ENCODE measurements at places on chromosomes 2 and 18. TPM values are rescaled to one million over a fixed set of nuclear protein-coding genes. Genes with fewer than 3 reads are reported as not detected.

The CD226 gene
- 1.3 TPM for total RNA-seq

The CABYR gene
- 4.9 TPM for total RNA-seq

The KIAA2012 gene
- not detected for total RNA-seq

The FAM210A gene
- total RNA-seq = 14.2 TPM

The RAB27B gene
- 0.54 TPM for total RNA-seq

The ROCK2 gene
- 38.3 TPM for total RNA-seq

The CCBE1 gene
- total RNA-seq = 11.4 TPM

DNA sequence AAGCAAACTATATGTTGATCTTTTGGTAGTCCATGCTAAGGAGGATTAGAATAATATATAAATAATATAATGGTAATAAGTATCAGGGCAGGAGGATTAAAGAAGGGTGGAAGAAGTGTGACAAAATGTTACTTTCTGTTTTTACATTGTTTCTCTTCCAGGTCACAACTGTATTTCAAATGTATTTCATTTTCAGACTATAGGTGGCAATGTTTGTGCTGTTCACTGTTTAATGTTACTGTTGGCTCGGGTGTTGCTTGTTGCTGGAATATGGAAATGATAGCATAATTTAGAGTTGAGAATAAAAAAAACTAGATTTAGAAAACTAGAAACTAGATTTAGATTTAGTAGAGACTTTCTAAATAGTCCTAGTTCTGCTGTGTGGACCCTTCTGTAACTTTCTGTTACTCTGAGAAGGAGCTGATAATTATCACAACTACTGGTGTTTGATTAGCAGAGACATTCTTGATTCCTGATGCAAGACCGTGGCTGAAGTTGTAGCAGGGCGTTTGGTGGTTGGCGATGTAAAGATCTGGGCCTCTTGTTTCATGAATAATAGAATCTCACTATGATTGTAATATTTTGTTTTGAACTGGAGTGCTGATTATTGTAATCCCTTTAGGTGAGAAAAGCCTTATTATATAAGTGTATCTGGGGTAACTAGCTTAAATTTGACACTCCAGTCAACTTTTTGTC, 7.9 kb downstream of the NEDD4L start:
- H3K27ac ChIP-seq = no peak overlapping the region
- H3K4me3 ChIP-seq = no peak overlapping the region
- no peaks in the 10 kb centered on the region for H3K27me3 ChIP-seq
- peak; percentile 43 for DNase-seq
- H3K4me1 ChIP-seq = peaks cover 11% of the 10 kb centered on the region

DNA sequence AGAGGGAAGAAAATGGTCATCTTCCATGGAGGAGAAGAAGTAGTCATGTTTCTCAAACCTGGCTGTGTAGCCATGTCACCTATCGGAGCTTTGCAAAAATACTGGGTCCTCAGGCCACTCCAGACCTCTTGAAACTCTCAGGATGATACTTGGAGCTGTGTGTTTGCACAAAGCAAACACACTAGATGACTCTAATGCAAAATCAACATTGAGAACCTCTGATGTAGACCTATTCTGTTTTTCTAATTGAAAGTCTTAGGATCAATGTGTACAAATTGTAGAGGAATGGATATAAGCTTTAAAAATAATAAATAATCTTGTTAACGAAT, 444.3 kb downstream of the RND3 start:
- no peaks in the 10 kb centered on the region for H3K36me3 ChIP-seq
- H3K4me3 ChIP-seq = no peak overlapping the region
- H3K27ac ChIP-seq = no peak overlapping the region
- no peak for DNase-seq
- H3K4me1 ChIP-seq = peaks cover 22% of the 10 kb centered on the region

GRCh38 chr2:197079414-197079813, 152.9 kb upstream of the PGAP1 start:
- H3K4me3 ChIP-seq = no peak overlapping the region
- no peaks in the 10 kb centered on the region for H3K36me3 ChIP-seq
- peak; percentile 40 for DNase-seq
- no peaks in the 10 kb centered on the region for H3K27me3 ChIP-seq
- peaks cover 14% of the 10 kb centered on the region for H3K4me1 ChIP-seq

DNA sequence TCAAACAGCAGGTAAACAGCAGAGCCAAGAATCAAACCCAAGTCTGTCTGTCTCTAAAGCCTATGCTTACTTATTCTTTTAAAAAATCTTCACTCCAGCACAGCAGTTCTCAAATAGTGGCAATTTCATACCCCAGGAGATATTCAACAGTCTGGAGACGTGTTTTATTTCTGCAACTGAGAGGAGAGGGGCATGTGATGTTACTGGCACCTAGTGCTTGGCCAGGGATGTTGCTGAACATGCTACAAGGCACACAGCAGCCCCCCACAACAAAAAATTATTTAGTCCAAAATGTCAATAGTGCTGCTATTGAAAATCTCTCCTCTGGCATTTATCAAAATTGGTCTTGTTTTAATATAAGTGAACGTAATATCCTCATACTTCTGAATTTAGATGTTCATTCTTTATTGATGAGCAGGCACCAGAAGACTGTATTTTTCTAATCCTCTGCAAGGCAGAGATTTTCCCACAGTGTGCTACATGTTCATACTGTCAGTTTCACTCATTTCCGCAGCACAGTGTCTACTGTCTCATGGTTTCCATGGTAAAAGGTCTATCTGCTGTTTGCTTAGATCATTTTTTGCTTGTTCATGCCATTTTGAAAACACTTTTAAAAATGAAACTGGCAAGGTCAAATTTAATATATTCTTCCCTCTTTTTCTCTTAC, 90.5 kb downstream of the LRATD1 start:
- H3K27ac ChIP-seq = no peak overlapping the region
- H3K36me3 ChIP-seq = no peaks in the 10 kb centered on the region
- DNase-seq = peak; percentile 51
- H3K4me1 ChIP-seq = no peaks in the 10 kb centered on the region
- H3K27me3 ChIP-seq = no peaks in the 10 kb centered on the region

DNA sequence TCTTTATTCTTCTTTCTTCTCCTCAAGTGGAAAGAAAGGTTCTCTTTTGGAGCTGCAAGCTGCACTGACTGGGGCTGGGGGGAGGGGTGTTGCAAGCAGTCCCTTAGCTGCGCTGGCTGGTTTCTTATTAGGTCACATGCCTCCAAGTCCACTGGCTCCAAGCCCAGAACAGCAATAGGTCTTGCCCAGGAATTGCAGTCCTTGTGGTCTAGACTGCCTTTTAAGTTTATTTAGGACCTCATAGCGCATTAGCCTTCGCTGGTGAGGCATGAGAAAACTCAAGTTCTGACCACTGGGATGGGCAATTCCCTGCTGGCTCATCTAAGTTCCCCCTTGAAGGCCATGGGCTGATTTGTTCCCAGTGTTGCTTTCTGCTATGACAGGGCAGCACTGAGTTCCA, 138.6 kb upstream of the SCN7A start:
- no peaks in the 10 kb centered on the region for H3K36me3 ChIP-seq
- no peaks in the 10 kb centered on the region for H3K4me1 ChIP-seq
- no peak overlapping the region for H3K27ac ChIP-seq
- no peak overlapping the region for H3K4me3 ChIP-seq
- no peaks in the 10 kb centered on the region for H3K27me3 ChIP-seq

DNA sequence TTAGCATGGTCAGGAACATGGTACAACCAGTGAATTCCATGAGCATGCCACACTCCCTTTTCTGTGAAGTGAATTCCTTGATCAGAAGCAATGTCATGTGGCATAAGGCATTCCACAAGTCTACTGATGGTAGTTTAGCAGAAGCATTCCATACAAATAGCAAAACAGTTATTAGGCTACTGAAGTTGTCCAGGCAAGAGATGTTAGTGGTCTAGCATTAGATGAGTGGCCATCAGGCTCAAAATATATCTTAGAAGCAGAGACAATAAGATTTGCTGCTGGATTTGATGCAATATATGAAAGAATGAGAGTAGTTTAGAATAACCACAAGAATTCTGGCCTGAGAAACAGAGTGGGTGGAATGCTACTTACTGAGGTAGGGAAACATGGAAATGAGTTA, 355.3 kb upstream of the NRXN1 start:
- no peaks in the 10 kb centered on the region for H3K27me3 ChIP-seq
- H3K4me3 ChIP-seq = no peak overlapping the region
- no peak overlapping the region for H3K27ac ChIP-seq
- H3K36me3 ChIP-seq = no peaks in the 10 kb centered on the region

GRCh38 chr2:168697668-168698121, 104.7 kb upstream of the NOSTRIN start:
- H3K36me3 ChIP-seq = no peaks in the 10 kb centered on the region
- H3K4me1 ChIP-seq = no peaks in the 10 kb centered on the region
- peak; percentile 11 for DNase-seq
- no peak overlapping the region for H3K4me3 ChIP-seq
- H3K27ac ChIP-seq = no peak overlapping the region

- no peaks in the 10 kb centered on the region for H3K36me3 ChIP-seq
- no peaks in the 10 kb centered on the region for H3K4me1 ChIP-seq
- no peak overlapping the region for H3K27ac ChIP-seq
These were observed 582 bp downstream of the RTP5 start for GRCh38 chr2:241870081-241870541.

GRCh38 chr2:68365087-68365486, at the start of gene PLEK:
PLEK (plus strand) TSS chr2:68365282; CDS start chr2:68365352, 70 bp downstream.
- no peak within 1 kb of the TSS for H3K4me3 ChIP-seq
- H3K27ac ChIP-seq = no peak within 1 kb of the TSS
- H3K4me1 ChIP-seq = peaks cover 14% of the 10 kb centered on the region
- H3K27me3 ChIP-seq = no peaks in the 10 kb centered on the region
- H3K36me3 ChIP-seq = no peaks in the 10 kb centered on the region

DNA sequence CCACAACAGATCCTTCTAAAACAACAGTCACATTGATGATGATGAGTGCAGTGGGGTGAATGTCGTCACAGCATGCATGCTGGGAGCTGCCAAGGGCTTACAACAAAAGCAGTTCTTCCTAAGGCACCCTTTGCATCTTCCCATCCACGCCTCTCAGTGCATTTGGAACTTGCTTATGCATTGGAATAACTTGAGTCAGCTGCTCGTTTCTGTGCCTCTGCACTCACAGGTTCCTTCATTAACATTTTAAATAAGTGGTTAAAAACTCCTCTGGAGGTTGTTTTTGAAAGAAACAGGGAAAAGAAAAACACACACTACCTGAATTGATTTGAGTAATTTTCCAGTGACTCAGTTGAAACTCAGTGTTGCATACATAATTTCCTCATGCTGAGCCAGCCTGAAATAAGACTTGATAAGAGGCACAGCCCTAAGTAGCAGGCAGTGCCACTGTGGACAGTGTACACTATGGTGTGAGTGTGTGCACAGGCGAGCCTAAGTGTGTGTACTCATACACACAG, 46.8 kb upstream of the TRIM43B start:
- H3K27me3 ChIP-seq = no peaks in the 10 kb centered on the region
- H3K4me1 ChIP-seq = peaks cover 28% of the 10 kb centered on the region
- H3K4me3 ChIP-seq = no peak overlapping the region
- peak overlapping the region; percentile 44 for H3K27ac ChIP-seq
- peak; percentile 25 for DNase-seq
- no peaks in the 10 kb centered on the region for H3K36me3 ChIP-seq

DNA sequence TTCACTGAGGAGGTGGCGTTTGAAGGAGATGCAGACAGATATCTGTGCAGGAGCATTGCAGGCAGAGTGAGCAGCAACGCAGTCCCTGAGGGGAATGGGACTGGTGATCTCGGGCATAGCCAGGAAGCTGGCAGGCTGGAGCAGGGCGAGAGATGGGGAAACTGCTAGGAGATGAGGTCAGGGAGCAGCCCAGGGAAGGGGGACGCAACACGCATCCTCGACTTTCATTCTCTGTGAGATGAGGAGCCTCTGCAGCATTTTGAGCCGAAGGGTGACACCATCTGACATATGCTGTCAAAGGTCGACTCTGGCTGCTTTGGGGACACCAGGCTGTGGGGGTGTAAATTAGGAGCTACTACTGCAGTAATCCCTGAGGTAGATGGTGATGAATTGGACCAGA, 4.3 kb upstream of the CHRNA1 start:
- H3K4me3 ChIP-seq = no peak overlapping the region
- no peak overlapping the region for H3K27ac ChIP-seq
- DNase-seq = no peak
- H3K4me1 ChIP-seq = peaks cover 10% of the 10 kb centered on the region

- DNase-seq = no peak
- no peaks in the 10 kb centered on the region for H3K36me3 ChIP-seq
- no peaks in the 10 kb centered on the region for H3K27me3 ChIP-seq
- H3K4me1 ChIP-seq = peaks cover 17% of the 10 kb centered on the region
- no peak overlapping the region for H3K4me3 ChIP-seq
These were observed 147.6 kb upstream of the SMAD7 start for GRCh38 chr18:49098386-49098785.

DNA sequence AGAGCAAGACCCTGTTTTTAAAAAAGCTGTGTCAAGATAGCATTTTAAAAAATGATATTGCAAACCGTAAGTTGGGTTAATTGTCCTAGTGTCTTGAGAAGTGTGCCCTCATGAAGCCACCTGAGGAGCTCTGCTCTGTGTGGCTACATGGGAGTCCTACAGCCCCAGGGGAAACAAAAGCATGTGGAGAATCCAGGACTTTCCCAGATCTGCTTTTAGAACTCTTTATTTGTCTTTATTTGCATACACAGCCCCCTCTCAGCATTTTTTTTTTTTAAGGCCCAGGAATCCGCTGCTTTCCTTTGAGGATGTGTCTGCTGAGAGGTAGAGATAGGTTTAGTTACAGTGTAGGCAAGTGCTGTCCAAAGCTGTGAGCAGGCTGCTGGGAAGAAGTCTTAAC, 219.2 kb downstream of the FHOD3 start:
- peaks cover 13% of the 10 kb centered on the region for H3K4me1 ChIP-seq
- H3K27me3 ChIP-seq = no peaks in the 10 kb centered on the region
- no peak overlapping the region for H3K27ac ChIP-seq
- no peak overlapping the region for H3K4me3 ChIP-seq
- no peaks in the 10 kb centered on the region for H3K36me3 ChIP-seq

GRCh38 chr2:144343145-144343544, 176.8 kb downstream of the ZEB2 start:
- no peaks in the 10 kb centered on the region for H3K36me3 ChIP-seq
- no peaks in the 10 kb centered on the region for H3K27me3 ChIP-seq
- H3K4me1 ChIP-seq = no peaks in the 10 kb centered on the region
- H3K27ac ChIP-seq = no peak overlapping the region

GRCh38 chr2:170928036-170928823, 823 bp upstream of the GORASP2 start:
- no peaks in the 10 kb centered on the region for H3K27me3 ChIP-seq
- peaks cover 6% of the 10 kb centered on the region for H3K36me3 ChIP-seq
- no peak for DNase-seq
- H3K27ac ChIP-seq = peak overlapping the region; percentile 58
- H3K4me1 ChIP-seq = peaks cover 21% of the 10 kb centered on the region
- peak overlapping the region; percentile 64 for H3K4me3 ChIP-seq

GRCh38 chr2:159788253-159788652, 9.8 kb downstream of the CD302 start:
- H3K27ac ChIP-seq = no peak overlapping the region
- DNase-seq = no peak
- no peak overlapping the region for H3K4me3 ChIP-seq
- no peaks in the 10 kb centered on the region for H3K4me1 ChIP-seq
- H3K27me3 ChIP-seq = no peaks in the 10 kb centered on the region
- no peaks in the 10 kb centered on the region for H3K36me3 ChIP-seq

DNA sequence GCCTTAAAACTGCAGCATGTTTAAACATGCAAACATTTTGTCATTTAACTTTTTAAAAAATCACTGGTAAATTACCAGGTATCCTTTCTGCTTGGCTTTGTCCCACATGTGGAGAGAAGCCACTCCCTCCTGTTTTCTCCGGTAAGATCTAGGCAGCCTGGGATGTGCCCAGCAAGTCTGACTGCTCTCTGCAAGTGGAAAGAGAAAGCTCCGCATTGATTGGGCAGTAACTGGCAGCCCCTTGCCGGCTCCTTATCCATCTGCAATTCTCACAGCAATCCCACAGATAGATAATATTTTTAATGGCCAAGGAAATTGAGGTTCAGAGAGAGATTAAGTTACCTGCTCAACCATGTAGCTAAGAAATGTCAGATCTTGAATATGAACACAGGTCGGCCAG, 136.1 kb downstream of the TMEM200C start:
- no peaks in the 10 kb centered on the region for H3K27me3 ChIP-seq
- no peaks in the 10 kb centered on the region for H3K4me1 ChIP-seq
- H3K4me3 ChIP-seq = no peak overlapping the region
- no peaks in the 10 kb centered on the region for H3K36me3 ChIP-seq
- no peak for DNase-seq

All from GM23248 (cell line).